ENCODE measurements at places on chromosomes 12 and 14.

DNA sequence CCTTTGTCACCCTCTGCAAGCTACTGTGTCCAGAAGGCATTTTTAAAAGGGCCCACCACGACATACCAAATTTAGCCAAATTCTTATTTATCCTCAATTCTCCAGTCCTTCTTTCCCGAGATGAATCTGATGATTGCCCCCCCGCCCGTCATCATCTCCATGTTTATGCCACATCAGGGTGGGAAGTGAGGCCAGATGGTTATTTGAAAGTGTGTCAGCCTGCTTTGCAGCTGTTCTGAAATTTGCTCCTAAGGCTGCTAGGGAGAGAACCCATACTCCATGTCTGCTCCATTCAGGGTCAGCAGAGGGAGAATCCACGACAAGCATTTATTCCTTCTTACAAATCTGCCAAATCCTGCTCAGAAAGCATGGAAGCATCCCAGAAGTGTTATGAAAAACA is 337.8 kb downstream of the ADAMTS20 start:
- DNase-seq: no peak

- no peak for DNase-seq
Measured at GRCh38 chr14:105888151-105888550, 361.8 kb downstream of the TMEM121 start.

DNA sequence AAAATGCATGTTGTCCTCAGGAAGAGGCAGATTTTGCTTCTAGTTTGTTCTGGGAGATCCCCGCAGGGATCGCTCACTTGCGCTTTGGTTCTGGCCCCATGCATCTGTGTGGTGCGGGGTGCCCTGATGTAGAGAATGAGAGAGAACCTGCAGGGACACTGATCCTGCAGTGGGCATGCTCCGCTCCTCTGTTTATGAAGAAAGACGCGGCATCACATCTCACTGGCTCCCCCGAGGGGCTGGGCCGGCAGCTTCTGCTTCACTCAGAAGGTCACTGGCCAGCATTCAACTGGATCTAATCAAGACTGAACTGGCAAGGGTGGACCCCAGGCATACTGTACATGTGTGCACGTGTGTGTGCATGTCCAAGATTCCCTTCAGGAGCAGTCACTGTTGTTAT is 164.2 kb downstream of the CALM1 start:
- no peak for DNase-seq

DNA sequence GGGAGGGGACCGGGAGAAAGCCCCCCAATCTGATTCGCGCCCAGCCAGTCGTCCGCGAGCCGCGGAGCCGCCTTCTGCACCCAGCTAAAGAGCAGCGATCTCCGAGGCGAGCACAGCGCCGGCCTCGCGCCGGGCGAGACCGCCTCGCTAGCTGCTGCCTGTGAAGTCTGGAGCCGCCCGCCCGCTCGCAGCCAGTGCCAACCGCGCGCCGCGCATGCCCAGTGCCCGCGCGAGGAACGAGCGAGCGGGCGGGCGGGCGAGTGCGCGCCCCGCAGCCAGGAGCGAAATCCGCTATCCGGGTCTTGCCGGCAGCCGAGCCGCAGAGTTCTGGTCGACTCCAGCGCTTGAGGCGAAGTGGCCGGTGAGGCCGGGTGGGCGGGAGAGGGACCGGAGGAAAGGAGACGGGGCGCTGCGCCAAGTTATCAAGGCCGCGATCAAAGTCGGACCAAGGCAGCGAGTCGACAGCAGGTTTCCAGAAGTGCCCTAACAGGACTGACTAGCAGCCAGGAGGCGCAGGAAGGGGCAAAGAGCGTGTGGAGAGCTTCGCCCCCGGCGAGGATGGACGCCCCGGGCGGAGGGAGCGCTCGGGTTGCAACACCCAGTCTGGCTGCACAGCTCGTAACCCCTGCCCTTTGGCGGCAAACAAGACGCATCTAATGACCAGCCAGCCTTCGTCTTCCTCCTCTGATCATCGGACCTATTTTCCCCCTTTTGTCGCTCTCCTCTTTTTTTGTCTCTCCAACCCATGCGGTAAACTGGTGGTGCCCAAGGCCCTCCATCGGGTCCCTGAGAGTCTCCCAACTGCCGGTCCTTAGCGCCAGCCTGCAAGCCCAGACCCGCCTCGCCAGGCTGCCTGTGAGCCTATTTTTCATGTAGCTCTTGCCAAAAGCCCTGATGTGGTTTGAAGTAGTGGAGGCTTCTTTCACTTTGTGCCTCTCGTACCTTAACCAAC is at the start of gene EPS8:
Gene EPS8, minus strand, starts transcription at position 169 of the 952 bp plus-strand sequence. CDS start 106,437 bp downstream, outside the sequence.
- peak; percentile 81 for DNase-seq

- no peak for DNase-seq
Measured at GRCh38 chr14:38110258-38110657, 97.4 kb upstream of the SSTR1 start.

DNA sequence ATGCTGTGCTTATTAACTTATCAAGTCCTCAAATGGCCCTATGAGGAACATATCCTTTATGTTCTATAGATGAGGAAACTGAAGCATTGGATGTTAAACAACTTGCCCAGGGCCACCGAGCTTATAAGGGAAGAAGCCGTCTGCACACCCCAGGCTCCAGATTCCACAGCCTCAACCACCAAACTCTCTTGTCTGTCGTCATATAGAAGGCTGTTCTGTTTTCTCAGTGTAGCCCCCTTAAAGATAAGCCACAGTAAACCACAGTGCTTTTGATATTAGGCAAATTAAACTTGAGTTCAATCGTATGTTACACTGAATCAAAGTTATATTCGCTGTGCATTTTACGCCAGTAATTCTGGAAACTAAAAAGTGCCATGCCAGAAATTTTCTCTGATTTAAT is 116.7 kb downstream of the PRKCH start:
- DNase-seq: no peak

DNA sequence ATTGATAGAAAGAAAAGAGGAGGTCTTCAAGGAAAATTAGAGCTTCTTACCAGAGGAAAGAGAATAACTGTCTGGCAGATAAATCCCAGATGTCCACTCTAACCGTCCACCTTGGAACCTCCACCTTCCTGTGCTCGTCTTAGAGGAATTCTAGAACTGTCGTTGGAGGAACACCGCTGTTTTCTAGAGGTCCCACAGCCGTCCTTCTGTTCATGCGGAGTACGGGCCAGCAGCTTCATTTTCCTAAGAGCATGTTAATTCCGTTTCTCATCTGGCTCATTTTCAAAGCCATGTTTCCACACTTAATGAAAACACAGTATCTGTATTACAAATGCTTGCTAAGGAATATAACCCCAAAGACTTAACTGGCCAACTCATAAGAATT is 107.9 kb upstream of the ESRRB start:
- no peak for DNase-seq

DNA sequence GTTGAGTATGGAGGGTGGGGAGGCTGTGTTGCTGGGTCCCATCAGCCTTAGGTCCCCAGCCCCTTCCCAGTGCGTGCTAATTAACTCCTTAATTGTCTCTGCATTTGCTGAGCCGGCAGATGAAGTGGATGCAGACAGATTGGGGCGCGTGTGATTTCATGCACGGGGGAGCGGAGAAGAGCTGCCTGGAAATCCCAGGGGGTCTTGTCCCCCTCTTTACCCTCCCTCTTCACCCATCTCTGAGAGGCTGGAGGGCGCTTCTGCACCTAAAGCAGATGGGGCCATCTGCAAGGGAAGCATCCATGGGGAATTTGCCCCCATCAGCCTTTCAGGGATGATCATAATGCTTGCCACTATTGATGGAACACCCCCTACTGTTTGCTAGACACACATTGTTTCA is 4.4 kb upstream of the ASIC1 start:
- DNase-seq: no peak

GRCh38 chr12:68804657-68805591 is 3.1 kb upstream of the MDM2 start:
- no peak for DNase-seq

DNA sequence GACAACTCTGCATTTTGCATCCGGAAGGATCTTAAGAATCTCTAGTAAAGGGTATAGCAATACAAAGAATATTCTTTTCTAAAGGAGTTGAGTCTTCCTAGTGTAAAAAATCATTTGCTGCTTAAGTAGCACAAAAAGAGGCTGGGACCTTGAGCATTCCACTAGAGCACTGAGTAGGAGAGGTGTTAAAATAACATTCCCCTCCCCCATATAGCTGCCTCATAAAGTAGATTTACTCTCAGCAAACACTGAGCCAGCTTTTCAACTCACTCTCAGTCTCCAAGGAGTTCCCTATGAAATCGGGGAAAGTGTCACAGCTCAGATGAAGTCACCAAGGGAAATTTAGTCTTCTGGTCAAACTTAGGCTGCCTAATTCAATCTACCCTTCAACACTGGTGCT is 592.7 kb downstream of the ETNK1 start:
- DNase-seq: no peak

DNA sequence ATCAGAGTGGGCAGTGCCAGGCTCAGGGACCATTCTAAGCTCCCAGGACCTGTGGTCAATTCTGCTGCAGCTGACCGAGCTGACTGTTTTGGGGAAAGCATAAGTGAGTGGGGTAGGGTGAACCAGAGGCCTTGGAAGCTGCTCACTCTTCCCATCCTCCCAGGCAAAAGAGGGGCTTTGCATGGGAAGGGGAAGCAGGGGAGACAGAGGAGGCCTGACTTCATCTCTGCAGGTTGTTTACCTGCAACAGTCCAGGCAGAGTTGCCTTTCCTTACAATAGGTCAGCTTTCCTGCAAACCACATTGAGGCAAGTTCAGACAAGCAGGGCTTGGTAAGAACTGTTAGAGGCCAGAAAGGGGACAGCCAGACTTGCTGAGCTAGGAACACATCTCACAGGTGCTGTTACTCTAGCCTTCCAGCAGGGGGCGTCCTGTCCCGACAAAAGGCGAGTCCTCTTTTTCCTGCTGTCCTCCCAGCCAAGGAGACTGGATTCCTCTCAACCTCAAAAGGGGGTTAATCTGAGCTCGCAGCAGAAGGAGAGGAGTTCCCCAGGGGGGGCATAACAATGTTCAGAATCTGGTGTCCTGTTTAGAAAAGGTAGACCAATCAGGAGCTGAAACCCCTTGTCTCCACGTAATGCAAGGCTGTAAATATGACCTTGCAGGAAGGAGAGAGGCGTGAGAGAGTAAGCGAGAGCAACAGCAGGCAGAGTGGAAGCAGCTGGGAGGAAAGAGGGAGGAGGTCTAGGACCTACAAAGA is 4.3 kb upstream of the DHRS2 start:
- peak; percentile 54 for DNase-seq

GRCh38 chr12:95909871-95910270 is 32.5 kb downstream of the CCDC38 start:
- no peak for DNase-seq

- DNase-seq: no peak
Measured at GRCh38 chr12:109606320-109607028, 32.9 kb downstream of the MVK start.

DNA sequence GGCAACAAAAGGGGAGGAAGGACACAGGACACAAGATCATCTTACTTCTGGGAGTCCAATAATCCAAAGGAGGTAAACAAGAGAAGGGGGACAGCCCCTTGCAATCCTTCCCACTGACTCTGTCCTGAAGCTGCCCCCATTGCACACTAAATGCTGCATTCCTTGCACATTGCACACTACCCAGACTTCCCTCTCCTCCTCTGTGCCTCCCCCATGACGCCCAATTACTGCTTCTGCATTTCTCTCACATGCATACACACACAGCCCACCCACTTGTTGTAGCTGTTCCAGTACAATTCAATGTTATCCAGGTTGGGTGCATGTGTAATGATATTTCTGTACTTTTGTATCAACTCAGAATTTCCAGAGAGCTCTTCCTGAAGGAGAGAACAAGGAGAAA is 5.5 kb downstream of the NDRG2 start:
- DNase-seq: no peak

- no peak for DNase-seq
Measured at GRCh38 chr12:65845751-65846537, 21.7 kb downstream of the HMGA2 start.

GRCh38 chr12:6335451-6336078 is 6.3 kb downstream of the TNFRSF1A start:
- peak; percentile 76 for DNase-seq

- no peak for DNase-seq
Measured at GRCh38 chr12:24861766-24862540, 86.9 kb downstream of the BCAT1 start.

- no peak for DNase-seq
Measured at GRCh38 chr12:50986966-50987737, 34.8 kb downstream of the HIGD1C start.
